Neural progenitor cell (in vitro differentiated cells): ENCODE measurements at places on chromosomes 1 and 21.

DNA sequence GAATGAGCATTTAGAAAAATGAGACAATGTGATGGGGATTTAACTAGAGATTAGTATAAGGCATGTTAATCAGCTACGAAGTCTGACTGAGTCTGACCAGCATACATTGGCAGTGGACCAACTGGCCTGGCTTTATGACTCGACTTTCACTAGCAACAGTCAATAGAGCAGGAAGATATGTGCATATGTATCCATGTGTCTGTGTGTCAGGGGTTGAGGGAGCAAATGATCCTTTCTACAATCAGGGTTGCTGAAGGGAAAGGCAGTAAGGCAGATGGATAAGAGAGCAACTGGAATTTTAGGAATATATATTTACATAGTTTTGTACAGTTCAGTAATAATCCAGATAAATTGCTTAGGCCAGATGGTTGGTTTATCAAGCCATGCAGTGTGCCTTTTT is 645.6 kb downstream of the PLA2G4A start:
- DNase-seq: no peak

GRCh38 chr1:24277420-24278169 is 41.6 kb upstream of the GRHL3 start:
- DNase-seq: no peak

DNA sequence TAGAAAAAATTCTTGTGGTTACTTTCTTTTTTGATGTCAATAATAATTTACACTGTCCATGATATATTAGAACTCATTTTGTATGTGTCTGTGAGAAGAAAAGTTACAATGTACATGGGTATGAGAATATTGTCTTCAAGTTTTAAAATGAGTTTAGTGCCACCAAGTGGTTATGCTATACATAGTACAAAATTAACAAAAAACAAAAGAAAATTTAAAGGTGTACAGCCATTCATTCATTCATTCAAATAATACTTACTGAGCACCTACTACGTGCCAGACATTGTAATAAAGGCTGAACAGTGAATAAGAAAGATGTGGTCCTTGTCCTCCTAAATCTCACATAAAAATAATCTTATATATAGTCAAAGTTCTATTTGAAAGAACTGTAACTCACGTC is 27.7 kb downstream of the UCHL5 start:
- DNase-seq: no peak

DNA sequence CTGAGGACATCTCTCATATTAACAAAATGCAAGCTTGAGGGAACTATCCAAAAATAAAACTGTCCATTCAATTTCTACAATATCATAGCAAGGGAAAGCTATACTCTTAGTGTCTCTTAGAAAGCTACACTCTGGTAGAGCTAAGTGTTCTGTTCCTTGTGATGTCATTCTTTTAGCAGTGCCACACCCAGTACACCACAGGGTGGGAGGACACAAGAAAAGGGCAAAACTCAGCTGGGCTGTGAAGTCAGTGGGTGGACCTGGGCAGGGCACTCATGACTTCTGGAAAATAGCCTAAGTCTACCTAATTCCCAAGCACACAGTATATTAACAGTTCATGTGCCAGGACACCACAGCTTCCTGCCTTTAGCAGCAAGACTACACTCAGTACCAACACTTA is 42.2 kb upstream of the TNFSF4 start:
- no peak for DNase-seq

- no peak for DNase-seq
Measured at GRCh38 chr1:17381161-17381560, 9.2 kb downstream of the PADI6 start.

- DNase-seq: no peak
Measured at GRCh38 chr1:8740034-8740449, 77.4 kb downstream of the RERE start.

DNA sequence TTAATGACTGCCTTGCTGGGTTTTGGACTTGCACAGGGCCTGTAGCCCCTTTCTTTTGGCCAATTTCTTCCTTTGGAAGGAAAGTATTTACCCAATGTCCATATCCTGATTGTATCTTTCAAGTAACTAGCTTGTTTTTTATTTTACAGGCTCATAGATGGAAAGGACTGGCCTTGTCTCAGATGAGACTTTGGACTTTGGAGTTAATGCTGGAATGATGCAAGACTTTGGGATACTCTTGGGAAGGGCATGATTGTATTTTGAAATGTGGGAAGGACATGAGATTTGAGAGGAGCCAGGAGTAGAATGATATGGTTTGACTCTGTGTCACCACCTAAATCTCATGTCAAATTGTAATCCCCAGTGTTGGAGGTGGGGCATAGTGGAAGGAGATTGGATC is 140.1 kb downstream of the C1orf94 start:
- DNase-seq: no peak

DNA sequence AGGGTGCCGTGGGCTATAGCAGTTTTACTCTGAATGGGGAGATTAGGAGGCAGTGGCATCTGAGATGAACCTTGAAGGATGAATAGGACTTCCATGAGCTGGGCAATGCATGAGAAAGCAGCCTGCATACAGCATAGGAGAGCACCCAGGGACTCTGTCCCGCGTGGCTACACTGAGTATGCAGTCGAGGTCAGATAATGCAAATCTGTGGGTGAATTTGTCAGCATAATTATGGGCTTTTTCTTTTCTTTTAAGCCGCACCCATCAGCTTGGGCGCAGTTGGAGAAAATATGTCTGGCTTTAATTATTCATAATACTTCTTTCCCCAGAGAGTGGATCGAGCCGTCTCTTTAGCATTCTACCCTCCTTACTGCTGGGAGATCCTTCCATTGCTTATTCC is 188.5 kb downstream of the ZSCAN20 start:
- no peak for DNase-seq

DNA sequence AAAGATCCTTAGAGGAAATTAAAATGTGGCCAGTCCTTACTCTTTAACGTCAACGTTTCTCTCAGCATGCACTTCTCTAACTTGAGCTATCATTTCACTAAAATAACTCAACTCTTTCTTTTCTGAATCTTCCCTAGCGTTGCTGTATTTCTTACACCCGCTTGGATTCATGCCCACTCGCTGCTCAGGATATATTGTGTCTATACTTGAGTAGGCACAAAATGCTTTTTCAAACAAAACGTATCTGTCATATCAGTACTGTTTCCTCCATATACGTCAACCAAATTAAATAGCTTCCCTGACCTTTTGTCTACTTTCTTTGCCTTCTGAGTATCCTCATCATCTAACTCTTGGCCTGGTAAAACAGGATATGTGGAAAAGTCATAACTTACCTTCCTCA is 549.7 kb downstream of the SMYD3 start:
- no peak for DNase-seq
